Fibroblast of pulmonary artery (primary cell): ENCODE measurements at places on chromosomes 3 and 15.

DNA sequence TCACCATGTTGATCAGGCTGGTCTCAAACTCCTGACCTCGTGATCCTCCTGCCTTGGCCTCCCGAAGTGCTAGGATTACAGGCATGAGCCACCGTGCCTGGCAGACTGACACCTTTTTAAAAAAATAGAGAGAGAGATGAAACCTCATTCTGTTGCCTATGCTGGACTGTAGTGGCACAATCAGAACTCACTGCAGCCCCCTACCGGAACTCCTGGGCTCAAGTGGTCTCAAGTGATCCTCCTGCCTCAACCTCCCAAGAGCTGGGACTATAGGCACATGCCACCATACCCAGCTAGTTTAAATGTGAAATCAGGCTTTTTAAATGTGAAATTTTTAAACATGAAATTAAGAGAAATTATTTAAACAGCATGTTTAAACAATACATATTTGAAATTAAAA, 265.2 kb upstream of the UBE2E1 start:
- no peak for DNase-seq

DNA sequence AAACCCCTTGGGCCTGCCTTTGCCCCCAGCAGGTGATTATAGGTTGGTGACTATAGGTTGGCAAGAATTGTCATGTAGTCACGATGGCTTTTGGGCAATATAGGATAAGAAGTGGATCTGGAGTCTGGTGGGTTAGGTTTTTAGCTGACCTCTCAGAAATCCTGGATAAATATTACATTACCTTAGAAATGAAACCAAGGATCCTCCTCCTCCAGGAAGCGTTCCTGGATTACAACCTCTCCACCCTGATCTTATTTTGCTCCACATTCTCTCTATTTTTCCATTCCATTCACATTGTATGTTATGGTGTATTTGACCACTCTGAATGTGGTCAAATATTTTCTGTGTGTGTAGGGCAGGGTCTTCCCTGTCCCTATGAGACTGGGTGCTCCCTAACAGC, 82.3 kb downstream of the SEMA5B start:
- no peak for DNase-seq

- DNase-seq = peak; percentile 15
Measured at GRCh38 chr3:184005941-184006507, 11.7 kb downstream of the ABCC5 start.

- peak; percentile 13 for DNase-seq
Measured at GRCh38 chr15:39357480-39358268, 223.2 kb upstream of the THBS1 start.

DNA sequence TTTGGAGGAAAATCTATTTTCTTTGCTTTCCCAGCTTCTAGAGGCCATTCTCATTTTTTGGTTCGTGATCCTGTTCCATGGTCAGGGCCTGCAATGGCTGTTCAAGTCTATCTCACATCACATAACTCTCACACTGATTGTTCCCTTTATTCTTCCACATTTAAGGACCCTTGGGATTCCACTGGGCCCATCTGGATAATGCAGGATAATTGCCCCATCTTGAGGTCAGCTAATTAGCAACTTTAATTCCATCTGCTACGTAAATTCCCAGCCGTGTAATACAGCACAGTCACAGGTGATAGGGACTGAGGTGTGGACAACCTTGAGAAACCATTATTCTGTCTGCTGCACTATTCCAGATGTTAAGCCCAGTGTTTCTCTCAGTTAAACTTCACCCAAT, 311.6 kb upstream of the CNTN4 start:
- no peak for DNase-seq

DNA sequence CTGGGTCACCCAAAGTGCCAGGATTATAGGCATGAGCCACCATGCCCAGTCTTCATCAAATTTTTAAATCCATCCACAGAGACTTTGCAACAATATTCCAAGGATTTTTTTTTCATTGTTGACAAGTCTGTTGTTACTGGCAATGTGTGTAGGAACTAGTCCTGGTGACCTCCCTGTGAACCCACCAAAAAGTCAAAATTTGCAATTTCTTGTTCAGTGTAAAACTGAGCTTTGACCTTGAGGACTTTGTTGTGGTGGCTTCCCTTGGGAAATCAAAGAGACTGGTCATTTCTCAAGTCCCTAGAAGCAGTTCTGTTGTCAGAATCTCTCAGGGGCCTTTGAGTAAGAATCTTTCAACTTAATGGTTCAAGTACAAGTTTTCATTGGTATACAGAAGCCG, 36.9 kb upstream of the COL8A1 start:
- no peak for DNase-seq

DNA sequence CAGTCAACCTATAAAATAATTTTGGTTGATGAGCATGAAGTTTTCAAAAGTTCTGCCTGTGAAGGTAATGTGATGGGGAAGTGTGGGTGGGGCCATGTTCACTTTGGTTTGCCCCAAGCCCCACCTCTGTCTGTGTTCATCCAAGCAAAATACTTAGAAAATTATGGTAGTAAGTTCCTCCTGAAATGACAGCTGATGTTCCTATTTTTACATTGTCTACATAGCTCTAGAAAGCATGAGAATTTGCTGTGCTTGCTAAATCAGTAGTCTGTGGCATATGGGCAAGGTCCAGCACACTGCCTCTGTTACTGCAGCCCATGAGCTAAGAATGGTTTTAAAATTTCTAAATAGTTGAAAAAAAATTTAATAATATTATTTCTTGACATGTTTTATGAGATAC, 21.9 kb upstream of the CP start:
- no peak for DNase-seq

DNA sequence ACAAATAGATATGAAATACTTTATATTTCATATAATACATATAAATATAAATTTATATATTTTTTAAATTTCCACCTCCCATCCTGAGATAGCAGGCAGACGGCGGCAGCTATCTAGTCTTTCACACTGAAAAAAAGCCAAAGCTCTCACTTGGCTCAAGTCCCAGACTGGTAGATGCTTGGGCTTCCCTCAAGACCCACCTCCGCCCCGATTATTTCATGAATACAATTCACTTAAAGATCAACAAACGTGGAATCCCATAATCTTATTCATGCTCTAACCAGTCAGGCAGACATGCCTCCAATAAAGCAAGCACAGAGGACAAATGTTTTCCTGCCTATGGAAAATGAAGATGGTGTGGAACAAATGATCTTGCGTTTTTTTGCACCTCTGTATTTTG, 275.9 kb upstream of the NR2F2 start:
- DNase-seq = no peak

- peak; percentile 30 for DNase-seq
Measured at GRCh38 chr3:67646586-67647234, 7.7 kb downstream of the SUCLG2 start.

GRCh38 chr3:29649815-29650547, 369.1 kb downstream of the RBMS3 start:
- DNase-seq = peak; percentile 40

- no peak for DNase-seq
Measured at GRCh38 chr3:158906749-158907148, 104.9 kb downstream of the MFSD1 start.

DNA sequence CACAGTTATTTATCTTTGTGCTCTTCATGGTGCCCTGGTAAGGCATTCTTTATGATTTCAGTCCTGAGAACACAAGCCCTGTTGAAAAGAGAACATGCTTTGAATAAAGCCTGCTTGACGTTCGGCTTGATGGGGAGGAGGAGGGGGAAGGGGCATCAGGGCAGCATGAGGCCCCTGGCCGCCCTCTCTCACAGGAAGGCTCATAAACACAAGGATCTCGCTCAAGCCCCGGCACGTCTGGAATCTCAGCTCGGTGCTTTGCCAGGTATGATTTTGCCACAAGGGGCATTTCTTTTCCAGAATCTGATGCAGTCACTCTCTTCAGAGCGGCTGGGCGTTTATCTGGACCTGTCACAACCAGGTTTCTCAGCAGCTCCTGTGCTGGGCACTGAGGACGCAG, 129.4 kb downstream of the DNAJB8 start:
- DNase-seq = no peak

- no peak for DNase-seq
Measured at GRCh38 chr3:28279770-28280169, 38.4 kb downstream of the CMC1 start.

- DNase-seq = no peak
Measured at GRCh38 chr15:101804375-101804774, 1.1 kb downstream of the OR4F6 start.

- DNase-seq = peak; percentile 26
Measured at GRCh38 chr3:150765949-150766720, 3.2 kb upstream of the SIAH2 start.

- peak; percentile 7 for DNase-seq
Measured at GRCh38 chr15:57578288-57578900, 13.3 kb upstream of the MYZAP start.

DNA sequence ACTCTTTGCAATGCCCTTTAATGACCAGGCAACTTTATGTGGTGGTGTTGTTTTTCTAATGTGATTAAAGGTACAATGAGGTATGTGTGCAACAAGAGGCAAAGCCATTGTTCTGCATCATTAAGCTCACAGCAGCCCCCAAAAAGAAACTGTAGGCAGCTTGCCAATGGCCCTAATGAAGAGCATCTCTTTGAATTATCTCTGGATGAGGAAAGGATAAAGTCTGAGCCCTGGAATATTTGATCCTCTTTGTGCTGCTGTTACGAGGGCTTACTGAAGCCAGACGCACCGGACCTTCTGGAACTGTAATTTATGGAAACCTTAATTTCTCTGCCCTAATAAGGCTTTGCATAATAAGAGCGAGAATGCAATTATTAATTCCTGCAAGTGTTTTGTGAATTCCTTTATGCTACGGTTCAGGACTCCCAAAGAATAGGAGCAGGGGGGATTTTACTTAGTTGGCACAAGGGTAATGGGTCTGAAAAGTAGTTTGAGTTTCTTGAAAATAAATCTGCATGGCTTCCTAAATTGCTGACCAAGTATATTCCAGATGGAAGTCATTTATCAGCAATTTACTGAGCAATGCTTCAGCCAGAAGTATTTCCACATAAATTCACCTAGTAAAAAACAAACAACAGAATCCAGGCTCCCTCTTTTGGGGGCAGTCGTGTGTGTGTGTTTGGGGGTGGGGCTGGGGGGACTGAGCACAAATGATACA, 193.4 kb downstream of the PDZRN3 start:
- DNase-seq = no peak

GRCh38 chr15:55526559-55527036, 18.6 kb upstream of the DNAAF4 start:
- DNase-seq = peak; percentile 76

- DNase-seq = no peak
Measured at GRCh38 chr3:82999777-83000176, 1238.3 kb upstream of the GBE1 start.

DNA sequence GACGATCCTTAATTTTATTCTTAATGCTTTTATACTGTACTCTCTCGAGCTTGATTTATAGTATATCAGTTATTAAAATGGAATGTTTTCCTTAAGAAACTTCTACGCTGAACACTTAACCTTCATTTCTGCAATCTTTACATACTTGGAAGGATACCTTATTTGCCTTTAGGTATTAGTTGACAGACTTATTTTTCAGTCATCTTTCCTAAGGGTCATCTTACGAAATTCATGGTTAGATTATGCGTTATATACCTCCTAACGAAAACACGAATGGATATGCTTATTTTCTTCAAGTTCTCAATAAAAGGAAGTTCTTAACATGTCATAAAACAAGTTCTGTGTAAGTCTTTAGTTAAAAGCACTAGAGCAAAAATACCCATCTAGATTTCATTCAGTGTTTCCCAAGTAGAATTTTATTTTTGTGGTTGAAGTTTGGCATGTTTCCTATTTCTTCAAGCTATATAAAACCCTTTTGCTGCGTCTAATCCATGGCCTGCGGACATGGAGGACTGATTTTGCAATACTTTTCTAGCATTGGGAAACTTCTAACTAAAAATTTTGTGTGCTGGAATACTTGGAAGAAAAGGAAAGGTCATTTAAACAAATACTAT, 231.3 kb downstream of the TP63 start:
- DNase-seq = peak; percentile 52
